ENCODE measurements at places on chromosomes 4 and X.

DNA sequence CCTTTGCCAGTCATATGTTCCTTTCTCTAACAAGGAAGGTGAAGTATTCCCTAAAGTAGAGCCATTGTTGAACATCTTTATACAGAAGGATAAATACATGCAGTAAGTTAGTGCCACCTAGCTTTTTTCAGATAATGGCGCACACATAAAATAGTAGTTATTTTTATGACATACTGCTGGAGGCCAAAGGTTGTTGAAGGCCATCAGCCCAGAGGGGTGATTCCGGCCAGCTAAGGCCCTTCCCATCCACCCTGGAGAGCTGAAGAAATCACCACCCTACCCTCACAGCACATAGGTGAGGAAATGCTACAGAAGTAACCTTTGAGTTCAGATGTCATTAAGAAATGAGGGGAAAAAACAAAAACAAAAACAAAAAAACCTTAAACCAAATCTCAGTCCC lies 102.2 kb upstream of the MAP3K15 start:
- H3K27ac ChIP-seq: no peak overlapping the region
- no peaks in the 10 kb centered on the region for H3K4me1 ChIP-seq
- peaks cover 7% of the 10 kb centered on the region for H3K36me3 ChIP-seq
- DNase-seq: no peak

- no peak overlapping the region for H3K4me3 ChIP-seq
- no peak overlapping the region for H3K27ac ChIP-seq
- DNase-seq: no peak
- no peaks in the 10 kb centered on the region for H3K36me3 ChIP-seq
- peaks cover 19% of the 10 kb centered on the region for H3K27me3 ChIP-seq
- peaks cover 24% of the 10 kb centered on the region for H3K4me1 ChIP-seq
Measured at GRCh38 chrX:40263014-40263560, 165.3 kb upstream of the BCOR start.

DNA sequence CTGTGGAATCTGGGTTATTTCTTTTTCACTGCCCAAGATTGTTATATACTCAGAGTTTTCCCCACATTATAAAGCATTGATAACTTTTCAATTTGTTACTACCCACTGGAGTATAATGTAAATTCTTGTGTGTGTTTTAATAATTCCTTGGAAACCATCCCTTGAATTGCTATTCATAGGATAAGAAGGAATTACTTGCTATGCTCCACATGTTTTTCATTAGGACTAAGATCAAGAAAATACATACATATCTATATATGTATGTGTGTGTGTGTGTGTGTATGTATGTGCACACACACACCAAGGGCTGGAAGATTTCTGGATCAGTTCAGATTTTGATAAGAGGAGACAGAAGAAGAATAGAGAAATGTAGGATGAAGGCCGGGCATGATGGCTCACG lies 206.4 kb upstream of the JADE1 start:
- H3K36me3 ChIP-seq: no peaks in the 10 kb centered on the region
- no peaks in the 10 kb centered on the region for H3K4me1 ChIP-seq
- no peak for DNase-seq
- H3K4me3 ChIP-seq: no peak overlapping the region
- no peak overlapping the region for H3K27ac ChIP-seq

- peak within 1 kb of the TSS; percentile 78 for H3K27ac ChIP-seq
- peak within 1 kb of the TSS; percentile 74 for H3K4me3 ChIP-seq
- H3K27me3 ChIP-seq: peaks cover 38% of the 10 kb centered on the region
- peak; percentile 59 for DNase-seq
Measured at GRCh38 chr4:76305971-76306881, at the start of gene STBD1. Gene STBD1 (plus strand): TSS chr4:76306733. CDS start chr4:76306770, 37 bp downstream.

DNA sequence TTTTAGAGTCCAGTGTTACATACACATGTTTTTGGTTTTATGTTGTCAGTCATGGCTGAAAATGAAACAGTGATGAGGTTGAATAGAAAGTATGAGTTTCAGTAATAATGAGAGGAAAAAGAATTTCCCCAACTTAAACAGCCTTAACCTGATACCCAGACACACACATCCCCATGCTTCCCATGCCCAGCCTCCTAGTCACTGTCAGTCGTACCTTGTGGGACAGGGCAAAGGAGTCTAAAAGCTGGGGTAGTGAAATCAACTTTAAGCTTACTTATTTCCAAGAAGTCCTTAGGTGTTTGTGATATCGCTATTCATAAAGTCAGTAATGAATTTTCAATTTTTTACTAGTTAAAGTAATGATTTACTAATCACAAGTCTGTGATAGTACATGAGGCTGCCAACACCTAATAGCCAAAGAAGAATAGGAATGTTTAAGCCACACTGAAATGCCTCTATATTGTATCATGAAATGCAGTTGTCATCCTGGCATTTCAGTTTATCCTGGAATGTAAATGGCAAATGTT lies 24.3 kb upstream of the GPR34 start:
- no peak overlapping the region for H3K27ac ChIP-seq
- peaks cover 30% of the 10 kb centered on the region for H3K4me1 ChIP-seq
- DNase-seq: no peak
- H3K27me3 ChIP-seq: no peaks in the 10 kb centered on the region
- peaks cover 29% of the 10 kb centered on the region for H3K36me3 ChIP-seq

- no peaks in the 10 kb centered on the region for H3K4me1 ChIP-seq
- no peak overlapping the region for H3K4me3 ChIP-seq
- H3K27me3 ChIP-seq: no peaks in the 10 kb centered on the region
- no peaks in the 10 kb centered on the region for H3K36me3 ChIP-seq
Measured at GRCh38 chr4:35105486-35105885, 1138.8 kb downstream of the ARAP2 start.

- H3K27me3 ChIP-seq: no peaks in the 10 kb centered on the region
- no peak overlapping the region for H3K4me3 ChIP-seq
- DNase-seq: no peak
- no peaks in the 10 kb centered on the region for H3K4me1 ChIP-seq
- H3K27ac ChIP-seq: no peak overlapping the region
Measured at GRCh38 chrX:40908857-40909475, 173.6 kb upstream of the MED14 start.

DNA sequence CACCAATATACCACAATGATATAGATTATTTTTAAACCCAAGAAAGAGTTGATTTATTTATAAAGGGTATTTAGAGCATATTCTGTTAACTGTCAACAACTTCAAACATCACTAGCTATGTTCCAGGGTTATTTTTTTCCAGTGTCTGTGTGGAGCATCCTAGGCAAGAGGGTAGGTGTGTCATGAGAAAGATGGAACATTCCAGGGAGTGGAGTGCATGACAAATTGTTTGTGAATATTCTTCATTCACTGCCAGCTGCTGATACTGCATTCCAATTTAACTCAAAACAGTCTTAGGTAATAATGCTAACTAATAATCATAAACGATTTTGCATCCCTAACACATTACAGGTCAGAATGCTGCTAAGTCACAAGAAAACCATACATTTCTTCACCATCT lies 148.7 kb upstream of the RASGEF1B start:
- no peaks in the 10 kb centered on the region for H3K27me3 ChIP-seq
- no peaks in the 10 kb centered on the region for H3K4me1 ChIP-seq
- no peak overlapping the region for H3K4me3 ChIP-seq
- DNase-seq: no peak

DNA sequence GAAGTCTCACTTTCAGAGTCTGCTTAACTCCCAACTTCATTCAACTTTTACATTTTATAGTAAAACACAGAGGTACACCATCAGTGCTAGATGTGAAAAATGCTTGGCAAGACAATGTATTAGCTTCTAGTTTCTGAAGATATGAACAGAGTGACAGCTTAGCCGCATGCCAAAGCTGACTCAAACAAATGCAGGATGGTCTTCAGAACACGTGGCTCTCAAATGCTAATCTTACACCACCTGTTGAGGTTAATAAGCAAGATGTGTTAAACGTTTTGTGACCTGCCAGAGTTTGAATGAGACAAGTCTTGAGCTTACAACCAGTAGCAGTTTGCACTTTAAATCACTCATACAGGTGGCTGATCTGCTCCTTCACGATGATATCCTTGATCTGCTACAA lies 18.9 kb upstream of the GPM6B start:
- DNase-seq: no peak
- H3K36me3 ChIP-seq: no peaks in the 10 kb centered on the region
- no peaks in the 10 kb centered on the region for H3K4me1 ChIP-seq
- no peaks in the 10 kb centered on the region for H3K27me3 ChIP-seq

DNA sequence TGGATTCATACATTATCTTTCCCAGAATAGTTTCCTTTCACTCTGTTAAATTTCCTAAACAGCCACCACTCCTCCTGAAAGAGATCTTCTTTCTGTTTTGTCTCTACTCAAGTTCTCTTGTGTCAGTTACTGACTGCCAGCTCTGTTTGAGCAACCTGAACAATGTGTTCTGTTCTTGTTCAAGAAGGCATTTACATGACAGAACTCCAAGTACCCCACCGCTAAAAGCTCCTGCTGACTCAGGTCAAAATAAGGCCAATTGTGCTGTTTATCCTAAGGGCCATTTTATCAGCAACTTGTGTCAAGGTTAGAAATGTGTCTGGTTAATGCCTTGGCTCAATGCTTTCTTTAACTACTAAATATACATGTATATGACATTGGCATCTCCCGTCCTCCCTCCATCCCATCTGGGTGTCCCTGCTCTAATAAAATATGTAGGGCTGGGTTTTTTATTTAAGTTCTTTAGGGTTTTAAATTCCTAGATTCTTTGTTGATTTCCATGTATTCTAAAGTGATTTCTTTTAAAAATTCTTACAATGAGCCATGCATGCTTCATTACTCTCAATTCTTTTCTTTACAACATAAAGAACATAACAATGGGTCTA lies 144.3 kb upstream of the PAQR3 start:
- DNase-seq: no peak
- H3K4me3 ChIP-seq: no peak overlapping the region
- H3K36me3 ChIP-seq: no peaks in the 10 kb centered on the region
- no peak overlapping the region for H3K27ac ChIP-seq
- peaks cover 3% of the 10 kb centered on the region for H3K27me3 ChIP-seq

GRCh38 chr4:124713185-124713592 lies 657 bp upstream of the ANKRD50 start:
- peaks cover 12% of the 10 kb centered on the region for H3K27me3 ChIP-seq
- H3K4me1 ChIP-seq: peaks cover 9% of the 10 kb centered on the region
- H3K27ac ChIP-seq: peak overlapping the region; percentile 64
- DNase-seq: peak; percentile 28
- peak overlapping the region; percentile 72 for H3K4me3 ChIP-seq

GRCh38 chr4:24884902-24885301 lies 27.9 kb downstream of the CCDC149 start:
- no peak for DNase-seq
- no peaks in the 10 kb centered on the region for H3K36me3 ChIP-seq
- no peaks in the 10 kb centered on the region for H3K27me3 ChIP-seq
- no peaks in the 10 kb centered on the region for H3K4me1 ChIP-seq
- H3K27ac ChIP-seq: no peak overlapping the region
- H3K4me3 ChIP-seq: no peak overlapping the region

DNA sequence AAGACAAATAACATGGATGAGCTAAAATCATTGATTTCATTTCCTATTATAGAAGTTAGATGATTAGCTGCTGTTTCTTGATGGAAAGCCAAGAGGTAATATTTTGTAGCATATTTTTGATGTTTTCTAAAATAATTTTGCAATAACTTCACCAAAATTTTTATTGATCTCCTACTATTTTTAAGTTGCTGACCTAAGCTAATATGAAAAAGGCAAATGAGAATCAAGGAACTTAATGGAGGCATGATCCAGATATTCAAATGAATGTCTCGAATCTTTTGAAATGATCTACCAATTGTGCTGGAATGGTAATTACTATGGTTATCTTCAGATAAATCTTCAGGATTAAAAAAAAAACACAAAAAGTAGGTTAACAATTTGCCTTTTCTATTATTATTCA lies 1591.4 kb upstream of the PCDH7 start:
- no peaks in the 10 kb centered on the region for H3K4me1 ChIP-seq
- no peak for DNase-seq
- H3K27me3 ChIP-seq: no peaks in the 10 kb centered on the region
- H3K27ac ChIP-seq: no peak overlapping the region

GRCh38 chrX:66009231-66009845 lies 30.5 kb downstream of the VSIG4 start:
- peaks cover 67% of the 10 kb centered on the region for H3K4me1 ChIP-seq
- peaks cover 17% of the 10 kb centered on the region for H3K36me3 ChIP-seq
- DNase-seq: no peak
- no peak overlapping the region for H3K4me3 ChIP-seq

- H3K27me3 ChIP-seq: no peaks in the 10 kb centered on the region
- no peaks in the 10 kb centered on the region for H3K36me3 ChIP-seq
- H3K4me1 ChIP-seq: no peaks in the 10 kb centered on the region
- no peak overlapping the region for H3K4me3 ChIP-seq
Measured at GRCh38 chrX:153450949-153451277, 5.1 kb upstream of the TREX2 start.

- H3K4me3 ChIP-seq: no peak overlapping the region
- no peaks in the 10 kb centered on the region for H3K36me3 ChIP-seq
- no peaks in the 10 kb centered on the region for H3K4me1 ChIP-seq
- no peak overlapping the region for H3K27ac ChIP-seq
- no peak for DNase-seq
Measured at GRCh38 chr4:36039026-36039425, 205.3 kb downstream of the ARAP2 start.

DNA sequence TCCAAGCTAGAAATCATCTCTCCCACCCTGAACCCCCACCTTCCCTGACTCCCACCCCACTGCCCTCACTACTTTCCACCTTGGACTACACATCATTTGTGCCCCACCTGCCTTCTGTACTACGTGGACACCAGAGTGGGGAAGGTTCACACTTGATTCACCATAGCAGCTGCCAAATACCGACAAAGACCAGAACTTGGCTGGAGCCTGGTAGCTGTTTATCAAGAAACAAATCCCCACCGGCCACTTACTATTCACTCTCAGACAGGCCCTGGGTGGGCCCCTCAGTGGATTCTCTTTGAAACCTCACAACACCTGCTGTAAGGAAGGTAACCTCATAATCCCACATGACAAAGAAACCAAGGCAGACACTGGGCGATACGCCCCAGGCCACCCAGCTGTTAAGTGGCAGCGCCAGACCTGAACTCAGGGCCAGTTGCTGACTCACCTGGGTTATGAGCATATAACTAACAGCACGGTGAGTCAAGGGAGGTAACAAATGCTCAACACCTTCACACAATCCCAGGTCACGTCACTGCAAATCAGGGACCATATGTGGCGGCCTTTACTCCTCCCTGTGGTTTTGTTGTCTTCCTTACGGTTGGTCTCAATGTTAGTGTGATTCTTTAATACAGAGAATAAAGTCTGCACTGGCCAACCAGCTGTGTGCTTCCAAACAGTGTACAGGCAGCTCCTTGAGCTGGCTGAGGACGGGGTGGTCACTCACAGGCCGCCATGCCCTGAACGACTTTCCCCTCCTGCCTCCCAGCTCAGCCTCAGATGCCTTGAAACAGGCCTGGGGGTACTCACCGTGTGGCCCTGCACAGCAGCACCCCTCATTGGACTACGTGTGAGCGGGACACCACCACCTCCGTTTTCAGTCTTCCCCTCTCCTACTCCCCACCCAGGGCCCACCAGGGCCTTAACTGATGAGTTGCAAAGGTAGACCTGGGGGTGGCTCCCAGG lies 7.5 kb downstream of the WDR1 start:
- peak overlapping the region; percentile 5 for H3K4me3 ChIP-seq
- peak; percentile 36 for DNase-seq
- peak overlapping the region; percentile 81 for H3K27ac ChIP-seq
- peaks cover 88% of the 10 kb centered on the region for H3K36me3 ChIP-seq

- H3K27me3 ChIP-seq: no peaks in the 10 kb centered on the region
- H3K4me3 ChIP-seq: no peak overlapping the region
- no peaks in the 10 kb centered on the region for H3K36me3 ChIP-seq
- no peaks in the 10 kb centered on the region for H3K4me1 ChIP-seq
- DNase-seq: no peak
Measured at GRCh38 chrX:13898083-13898482, 81.2 kb upstream of the GPM6B start.

- peak; percentile 66 for DNase-seq
- peaks cover 33% of the 10 kb centered on the region for H3K4me1 ChIP-seq
Measured at GRCh38 chrX:119784747-119785446, 6.5 kb downstream of the RPL39 start.

Data from activated naive CD4-positive, alpha-beta T cell treated with anti-CD3 and anti-CD28 coated beads, Interleukin-2, amount 10 ng/mL, durations not matched to agents 7 days and 5 days (primary cell).